Stimulated activated naive CD4-positive, alpha-beta T cell (primary cell): ENCODE measurements at places on chromosomes 11 and 22.

DNA sequence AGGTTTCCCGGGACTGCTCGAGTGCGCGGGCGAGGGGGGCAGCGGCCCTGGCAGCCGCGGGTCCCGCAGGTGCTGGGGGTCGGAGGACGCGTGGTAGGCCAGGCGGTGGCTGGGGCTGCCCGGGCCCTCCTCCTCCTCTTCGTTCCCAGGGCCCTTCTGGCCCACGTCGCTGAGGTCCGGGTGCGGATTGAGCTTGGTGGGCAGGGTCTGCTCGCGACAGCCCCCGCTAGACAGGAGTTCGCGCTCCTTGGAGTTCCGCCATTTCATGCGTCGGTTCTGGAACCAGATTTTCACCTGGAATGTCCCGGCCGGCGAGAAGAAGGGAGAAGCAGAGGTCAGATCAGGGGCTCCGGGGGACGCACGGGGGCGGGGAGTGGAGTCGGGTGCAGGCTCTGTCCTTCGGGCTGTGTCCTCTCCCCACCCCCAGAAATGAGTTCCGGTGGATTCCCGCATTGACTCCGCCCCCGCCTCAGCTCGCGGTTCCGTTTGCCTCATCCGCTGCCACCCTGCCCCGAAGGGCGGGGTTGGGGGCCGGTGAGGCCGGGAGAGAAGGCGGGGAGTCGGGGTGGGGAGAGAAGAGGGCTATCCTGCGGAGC, 3.9 kb downstream of the DBX1 start:
- DNase-seq: peak; percentile 73

DNA sequence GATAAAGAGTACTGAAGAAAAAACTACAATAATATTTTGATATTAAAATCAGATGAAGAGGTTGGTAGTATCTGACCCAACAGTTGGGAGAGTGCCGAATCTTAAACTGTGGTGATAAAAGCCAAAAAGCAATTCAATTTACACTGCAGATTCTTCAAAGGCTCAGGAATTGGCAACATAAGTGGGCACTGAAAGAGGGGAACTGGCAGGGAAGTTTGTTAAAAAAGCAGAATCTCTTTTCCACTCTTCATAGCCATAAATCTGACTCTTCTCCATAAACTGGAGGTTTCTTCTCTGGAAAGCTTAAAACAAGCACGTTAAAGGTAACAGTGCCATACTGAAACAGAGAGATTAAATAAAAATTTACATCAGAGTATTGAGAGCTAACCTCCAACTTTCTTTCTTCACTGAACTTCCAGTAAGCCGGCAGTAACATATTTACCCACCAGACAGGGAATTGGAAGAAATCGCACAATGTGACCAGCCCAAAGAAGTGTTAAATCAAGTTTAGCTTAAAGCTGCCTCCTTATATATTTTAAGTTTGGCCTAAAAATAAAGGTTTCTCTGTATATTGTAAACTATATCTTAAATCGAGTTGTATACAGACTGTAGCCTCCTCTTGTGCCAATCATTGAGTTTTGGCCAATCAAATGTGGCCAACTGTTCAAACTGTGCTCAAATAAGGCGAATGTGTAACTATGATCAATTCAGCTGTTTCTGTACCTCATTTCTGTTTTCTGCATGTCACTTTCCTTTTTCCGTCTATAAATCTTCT, 358.3 kb downstream of the NXPE2 start:
- DNase-seq: no peak

DNA sequence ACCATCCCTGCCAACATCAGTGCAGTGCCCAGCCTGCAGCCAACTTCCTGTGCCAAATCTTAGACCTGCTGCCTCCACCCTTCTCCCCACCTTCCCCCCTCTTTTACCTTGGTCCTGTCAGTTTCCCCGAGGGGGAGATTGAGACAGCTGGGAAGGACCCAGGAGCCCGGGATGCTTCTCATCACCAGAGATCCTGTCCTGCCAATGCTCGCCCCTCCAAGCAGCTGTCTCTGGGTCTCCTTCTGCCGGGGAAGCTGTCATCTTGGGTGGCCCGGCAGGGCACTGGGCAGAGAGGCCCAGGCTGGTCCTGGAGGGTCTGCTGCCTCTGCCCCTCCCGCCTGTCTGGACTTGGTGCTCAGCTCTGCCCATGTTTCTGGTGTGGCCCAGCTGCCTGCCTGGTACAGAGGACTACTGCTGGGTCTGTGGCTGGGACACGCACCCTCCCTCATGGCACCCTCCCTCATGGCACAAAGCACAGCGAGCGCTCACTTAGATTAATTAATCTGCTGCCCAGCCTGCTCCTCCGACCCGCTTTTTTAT, 60.4 kb upstream of the THY1 start:
- no peak for DNase-seq

DNA sequence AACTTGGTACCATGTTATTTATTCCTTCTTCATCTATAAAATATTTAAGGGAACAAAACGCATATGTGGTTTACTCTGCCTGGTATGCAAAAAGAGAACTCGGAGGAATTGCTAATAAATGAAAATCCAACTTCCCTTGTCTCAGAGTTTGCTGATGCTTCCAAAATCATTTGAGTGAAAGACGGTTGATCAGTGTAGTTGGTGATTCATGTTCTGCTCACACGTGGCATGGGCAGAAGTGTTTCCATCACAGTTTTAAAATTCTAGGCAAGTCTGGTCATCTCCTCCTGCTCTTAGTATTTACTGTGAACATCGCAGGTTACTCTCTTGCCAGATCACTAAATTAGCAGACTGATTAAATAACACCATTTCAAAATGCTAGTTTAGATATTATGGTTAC, 11.9 kb upstream of the PARVB start:
- DNase-seq: no peak

GRCh38 chr22:26127126-26127525, 42.1 kb upstream of the SEZ6L start:
- DNase-seq: no peak

DNA sequence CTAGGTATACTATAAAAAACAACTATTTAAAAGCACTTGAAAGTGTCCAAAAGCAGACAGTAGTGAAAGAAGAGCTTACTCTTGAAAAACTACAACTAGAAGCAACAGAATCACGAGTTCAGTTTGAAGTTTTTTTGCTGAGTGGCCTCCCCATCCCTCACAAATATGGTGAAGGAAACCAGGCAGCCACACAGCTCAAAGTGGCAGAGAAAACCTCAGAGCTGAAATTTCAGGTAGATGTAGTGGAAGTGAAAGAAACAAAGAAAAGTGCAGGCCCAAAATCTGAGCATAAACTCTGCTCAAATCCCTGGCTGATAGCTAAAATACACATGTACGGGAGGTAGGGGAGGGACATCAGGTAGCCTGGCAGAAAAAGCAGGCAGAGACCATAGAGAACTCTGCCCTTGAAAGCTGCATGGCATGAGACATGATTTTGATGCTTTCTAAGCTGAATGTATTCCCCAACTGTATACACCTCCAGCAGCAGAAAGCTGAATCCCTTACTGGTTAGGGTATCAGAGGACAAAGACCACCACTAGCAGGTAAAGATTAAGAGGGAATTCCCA, 12.1 kb downstream of the BTBD10 start:
- no peak for DNase-seq

- DNase-seq: no peak
Observed at GRCh38 chr11:8566613-8567210, 27.3 kb downstream of the STK33 start.

GRCh38 chr11:94400050-94400449, 1.2 kb downstream of the GPR83 start:
- DNase-seq: no peak

- no peak for DNase-seq
Observed at GRCh38 chr11:15093432-15093831, 20.0 kb downstream of the CALCB start.

DNA sequence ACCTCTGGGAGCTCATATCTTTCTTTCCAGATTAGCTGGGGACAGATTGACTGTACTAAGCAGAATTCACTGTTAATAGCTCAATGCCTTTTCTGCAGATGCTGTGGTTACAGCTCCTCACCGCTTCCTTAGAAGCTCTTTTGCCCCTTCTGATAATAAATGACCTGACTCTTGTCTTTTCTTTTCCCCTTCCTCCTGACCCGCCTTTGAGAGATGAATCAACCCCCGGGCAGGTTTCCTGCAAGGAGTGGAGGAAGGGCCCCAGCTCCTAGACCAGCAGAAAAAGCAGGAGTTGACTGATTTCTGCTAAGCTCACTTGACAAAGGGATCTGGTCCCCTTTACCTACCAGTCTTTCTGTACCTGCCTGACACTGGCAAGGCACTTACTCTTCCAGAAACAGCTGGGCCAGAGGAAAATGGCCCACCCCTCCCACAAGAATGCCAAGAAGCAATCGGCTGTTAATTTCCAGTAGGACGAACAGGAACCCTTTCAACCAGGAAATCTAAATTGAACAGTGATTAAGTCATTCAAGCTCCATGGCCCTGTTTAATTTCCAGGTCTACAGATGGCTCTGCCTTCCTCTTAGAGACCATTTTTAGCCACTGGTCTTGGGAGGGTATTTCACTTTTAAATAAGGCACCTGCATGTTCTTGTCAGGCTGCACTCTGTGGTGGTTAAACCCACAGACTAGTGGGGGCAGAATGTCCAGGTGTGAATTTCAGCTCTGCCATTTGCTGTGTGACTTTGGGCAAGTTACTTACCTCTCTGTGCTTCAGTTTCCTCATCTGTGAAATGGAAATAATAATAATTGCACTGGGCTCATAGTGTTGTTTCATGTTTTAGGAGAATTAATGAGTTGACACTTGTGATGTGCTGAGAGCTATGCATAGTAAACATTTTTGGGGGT, 67.5 kb downstream of the PRR5L start:
- DNase-seq: no peak

DNA sequence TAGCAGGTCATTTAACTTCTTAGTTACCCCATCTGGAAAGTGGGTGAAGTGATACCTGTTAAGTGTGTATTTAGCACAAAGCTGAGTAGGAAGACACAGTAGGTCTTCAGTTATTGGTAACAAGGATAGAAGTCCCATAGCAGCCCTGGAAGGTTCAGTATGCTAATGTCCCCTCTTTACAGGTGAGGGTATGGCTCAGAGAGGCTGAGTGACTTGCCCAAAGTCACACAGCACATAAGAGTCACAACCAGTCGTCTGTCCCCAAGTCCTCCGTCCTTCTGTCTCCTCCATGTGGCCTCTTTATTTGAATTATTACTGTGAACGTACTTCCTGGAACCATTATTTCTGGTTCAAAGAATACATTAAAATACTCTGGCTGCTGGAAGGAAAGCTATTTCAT, 10.5 kb downstream of the ASPHD2 start:
- DNase-seq: no peak

DNA sequence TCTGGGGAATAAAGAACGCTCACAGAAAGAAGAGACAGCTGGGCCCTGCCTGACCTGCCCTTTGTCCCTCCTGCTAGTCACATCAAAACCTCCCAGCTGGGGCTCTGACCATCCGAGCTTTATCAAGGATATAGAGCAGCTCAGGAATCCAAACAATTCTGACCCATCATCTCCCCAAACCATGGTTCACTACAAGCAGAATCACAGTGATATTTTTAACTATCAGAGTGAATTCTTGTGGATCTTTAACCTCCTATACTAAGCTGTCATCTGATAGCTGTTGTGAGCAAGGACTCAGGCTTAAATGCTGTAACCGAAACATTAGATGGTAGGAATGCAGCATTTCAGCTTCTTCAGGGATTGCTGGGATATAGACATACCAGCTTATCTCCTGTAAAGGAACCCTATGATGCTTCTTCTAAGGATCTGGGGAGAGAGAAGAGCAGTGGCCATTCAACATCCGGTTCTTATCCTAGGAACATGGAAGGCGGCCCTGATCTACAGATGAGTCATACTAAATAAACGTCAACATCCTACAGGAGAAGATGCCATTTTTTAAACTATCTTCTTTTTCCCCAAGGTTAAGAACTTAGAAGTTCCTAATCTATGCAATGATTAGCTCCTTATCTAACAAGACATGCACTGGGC, 84.7 kb upstream of the AKIP1 start:
- no peak for DNase-seq

GRCh38 chr11:119367661-119368120, 13.8 kb downstream of the USP2 start:
- no peak for DNase-seq

GRCh38 chr11:6526411-6527135, 29.5 kb downstream of the DNHD1 start:
- no peak for DNase-seq

DNA sequence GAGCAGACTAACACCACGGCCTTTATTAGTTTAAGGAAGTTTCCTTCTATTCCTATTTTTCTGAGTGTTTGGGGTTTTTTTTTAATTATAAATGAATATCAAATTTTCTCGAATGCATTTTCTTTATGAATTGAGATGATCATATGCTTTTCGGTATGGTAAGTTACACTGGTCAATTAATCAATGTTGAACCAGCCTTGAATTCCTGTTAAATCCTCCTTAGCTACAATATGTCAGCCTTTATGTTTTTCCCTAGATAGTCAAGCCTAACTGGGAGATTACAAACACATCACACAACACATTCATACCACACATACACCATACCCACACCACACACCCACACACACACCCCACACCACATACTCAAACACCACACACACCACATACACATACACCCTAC, 247.6 kb downstream of the BRD1 start:
- DNase-seq: no peak

DNA sequence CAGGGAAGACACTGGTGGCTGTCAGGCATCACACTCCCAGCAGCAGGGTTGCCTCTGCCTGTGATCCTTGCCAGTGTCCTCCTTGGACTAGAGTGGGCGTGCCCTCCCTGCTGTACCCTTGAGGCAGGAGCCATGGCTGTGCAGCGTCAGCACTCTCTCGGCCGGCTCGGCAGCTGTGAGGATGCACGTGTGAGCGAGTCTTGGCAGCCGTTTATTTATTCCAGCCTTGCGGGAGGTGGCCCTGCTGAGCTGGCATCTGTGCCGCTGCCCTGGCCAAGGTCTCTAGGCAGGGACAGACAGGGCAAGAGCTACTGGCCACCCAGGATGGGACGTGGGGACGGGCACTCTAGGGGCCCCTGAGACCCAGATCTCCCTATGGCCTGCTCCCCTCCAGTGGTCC, 33.9 kb downstream of the TSPAN4 start:
- DNase-seq: no peak

- DNase-seq: no peak
Observed at GRCh38 chr11:64918017-64918416, 1.0 kb upstream of the ATG2A start.

GRCh38 chr22:30238136-30238535, 8.4 kb downstream of the LIF start:
- no peak for DNase-seq

DNA sequence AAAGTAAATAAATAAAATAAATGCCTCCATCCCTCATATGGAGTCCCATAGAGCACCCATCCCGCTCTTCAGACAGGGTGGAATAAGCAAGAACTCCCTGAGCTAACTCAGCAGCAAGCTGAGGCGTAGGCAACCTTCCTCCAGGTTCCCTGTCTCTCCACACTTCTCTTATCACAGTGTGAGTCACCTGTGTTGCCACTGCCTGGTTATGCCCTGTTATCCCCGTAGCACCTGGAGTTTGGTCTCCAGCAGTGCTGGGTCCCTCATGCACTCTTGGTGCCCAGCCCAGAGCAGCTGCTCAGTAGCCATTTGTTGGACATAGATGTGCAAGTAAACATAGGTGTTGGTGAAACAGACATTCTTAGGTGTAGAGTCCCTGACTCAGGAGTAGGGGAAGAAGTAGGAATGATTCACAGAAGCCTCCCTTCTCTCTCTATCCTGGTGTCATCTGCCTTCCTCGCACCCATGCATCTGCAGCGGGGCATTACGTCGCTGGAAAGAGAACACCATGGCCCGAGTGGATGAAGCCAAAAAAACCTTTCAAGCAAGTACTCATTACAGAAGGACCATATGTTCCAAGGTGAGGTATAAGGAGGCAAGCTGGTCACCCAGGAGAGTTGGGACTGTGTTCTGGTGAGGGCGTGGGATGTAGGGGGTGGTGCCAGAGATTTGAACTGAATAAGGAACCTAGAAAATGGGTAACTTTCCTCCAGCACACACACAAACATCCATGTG, 56.0 kb downstream of the PISD start:
- no peak for DNase-seq

GRCh38 chr11:68302670-68303069, 9.7 kb upstream of the LRP5 start:
- DNase-seq: no peak
